ENCODE measurements at places on chromosomes 11 and 22. TPM values are rescaled to one million over a fixed set of nuclear protein-coding genes. Genes with fewer than 3 reads are reported as not detected.

DNA sequence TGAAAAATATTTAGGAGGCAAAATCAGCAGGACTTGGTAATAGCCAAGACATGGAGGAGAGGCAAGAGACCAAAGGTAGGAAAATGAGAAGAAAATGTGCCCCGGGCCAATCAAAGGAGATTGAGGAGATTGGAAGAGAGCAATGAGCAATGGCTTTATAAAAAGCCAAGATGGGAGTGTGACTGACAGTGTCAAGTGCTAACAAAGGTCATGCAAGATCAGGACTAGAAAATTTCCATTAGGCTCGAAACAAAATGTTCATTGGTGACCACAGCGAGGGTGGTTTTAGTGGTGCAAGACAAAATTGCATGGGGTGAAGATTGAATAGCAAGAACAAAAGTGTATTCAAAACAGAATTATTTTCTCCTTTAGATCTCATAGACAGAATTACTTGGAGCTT, 45.2 kb upstream of the TBCEL start:
- H3K4me3 ChIP-seq, result no peak overlapping the region
- DNase-seq, result no peak
- H3K36me3 ChIP-seq, result no peaks in the 10 kb centered on the region
- no peaks in the 10 kb centered on the region for H3K4me1 ChIP-seq

GRCh38 chr11:80432057-80432456, 991.2 kb upstream of the TENM4 start:
- no peaks in the 10 kb centered on the region for H3K27me3 ChIP-seq
- no peak overlapping the region for H3K4me3 ChIP-seq
- no peaks in the 10 kb centered on the region for H3K4me1 ChIP-seq
- no peaks in the 10 kb centered on the region for H3K36me3 ChIP-seq
- no peak for DNase-seq

DNA sequence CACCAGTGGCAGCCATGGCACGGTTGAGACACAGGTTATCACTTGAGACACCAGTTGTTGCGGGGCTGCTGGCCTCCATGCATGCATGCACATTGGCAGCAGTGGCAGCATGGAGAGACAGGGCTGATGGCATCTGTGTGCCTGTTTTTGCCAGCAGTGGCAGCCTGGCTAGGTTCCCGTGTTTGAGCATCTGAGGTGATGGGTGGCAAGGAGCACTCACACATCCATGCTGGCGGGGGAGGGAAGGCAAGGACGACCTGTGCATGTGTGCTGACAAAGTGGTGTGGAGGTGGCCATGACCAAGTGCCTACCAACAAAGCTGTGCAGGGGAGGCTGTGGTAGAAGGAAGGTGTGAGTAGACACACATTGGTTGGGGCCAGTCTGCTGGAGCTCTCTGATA, 133.5 kb downstream of the CNTN5 start:
- DNase-seq, result no peak
- no peaks in the 10 kb centered on the region for H3K36me3 ChIP-seq
- no peaks in the 10 kb centered on the region for H3K4me1 ChIP-seq
- H3K4me3 ChIP-seq, result no peak overlapping the region
- no peaks in the 10 kb centered on the region for H3K27me3 ChIP-seq

DNA sequence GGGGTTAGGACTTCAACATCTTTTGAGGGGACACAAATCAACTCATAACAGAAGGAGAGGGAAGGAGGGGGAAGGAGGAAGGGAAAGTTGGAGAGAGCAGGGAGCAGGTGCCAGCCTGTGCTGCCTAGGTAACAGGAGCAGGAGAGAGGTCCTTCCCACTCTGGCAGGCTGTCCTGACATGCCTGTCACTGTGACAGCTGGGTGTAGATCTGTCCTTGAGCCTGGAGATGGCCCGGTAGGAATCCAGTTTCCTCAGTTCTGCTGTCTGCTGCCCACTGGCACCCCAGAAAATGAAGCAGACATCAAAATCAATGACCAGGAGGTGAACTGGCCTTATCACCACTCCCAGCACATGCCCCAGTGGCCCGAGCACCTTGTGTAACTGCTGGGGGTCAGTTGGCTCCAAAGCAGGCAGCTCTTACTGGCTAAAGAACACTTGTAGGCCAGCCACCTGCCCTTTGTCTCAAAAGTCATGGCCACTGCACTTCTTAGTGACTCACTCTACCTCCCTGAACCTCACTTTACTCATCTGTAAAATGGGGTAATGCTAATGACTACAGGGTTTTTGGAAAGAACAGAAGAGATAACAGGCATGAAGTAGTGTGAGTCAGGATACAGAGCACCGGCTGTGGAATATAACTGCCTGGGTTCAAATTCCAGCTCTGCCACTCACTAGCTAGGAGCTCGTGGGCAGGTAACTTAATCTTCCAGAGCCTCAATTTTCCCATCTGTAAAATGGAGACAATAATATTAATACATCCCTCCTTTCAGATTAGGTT, 8.0 kb upstream of the TSPAN18 start:
- peaks cover 30% of the 10 kb centered on the region for H3K27me3 ChIP-seq
- no peaks in the 10 kb centered on the region for H3K36me3 ChIP-seq
- H3K4me3 ChIP-seq, result no peak overlapping the region
- no peak for DNase-seq
- no peaks in the 10 kb centered on the region for H3K4me1 ChIP-seq

The ZP1 gene
- not detected for total RNA-seq

- no peaks in the 10 kb centered on the region for H3K27me3 ChIP-seq
- H3K36me3 ChIP-seq, result peaks cover 2% of the 10 kb centered on the region
- DNase-seq, result no peak
Observed at GRCh38 chr22:44686873-44687600, 15.0 kb upstream of the PRR5 start.

The LARGE1 gene
- 0.47 TPM for total RNA-seq

GRCh38 chr11:121032546-121032945, 8.6 kb downstream of the TBCEL start:
- no peak overlapping the region for H3K27ac ChIP-seq
- DNase-seq, result no peak
- peaks cover 1% of the 10 kb centered on the region for H3K36me3 ChIP-seq
- peaks cover 30% of the 10 kb centered on the region for H3K4me1 ChIP-seq

GRCh38 chr22:25900880-25901279, 158.9 kb downstream of the MYO18B start:
- no peaks in the 10 kb centered on the region for H3K4me1 ChIP-seq
- no peaks in the 10 kb centered on the region for H3K27me3 ChIP-seq
- no peak overlapping the region for H3K4me3 ChIP-seq
- no peaks in the 10 kb centered on the region for H3K36me3 ChIP-seq

GRCh38 chr11:32213223-32213622, 122.3 kb downstream of the RCN1 start:
- H3K36me3 ChIP-seq, result no peaks in the 10 kb centered on the region
- no peaks in the 10 kb centered on the region for H3K4me1 ChIP-seq
- no peak overlapping the region for H3K4me3 ChIP-seq
- no peak overlapping the region for H3K27ac ChIP-seq

DNA sequence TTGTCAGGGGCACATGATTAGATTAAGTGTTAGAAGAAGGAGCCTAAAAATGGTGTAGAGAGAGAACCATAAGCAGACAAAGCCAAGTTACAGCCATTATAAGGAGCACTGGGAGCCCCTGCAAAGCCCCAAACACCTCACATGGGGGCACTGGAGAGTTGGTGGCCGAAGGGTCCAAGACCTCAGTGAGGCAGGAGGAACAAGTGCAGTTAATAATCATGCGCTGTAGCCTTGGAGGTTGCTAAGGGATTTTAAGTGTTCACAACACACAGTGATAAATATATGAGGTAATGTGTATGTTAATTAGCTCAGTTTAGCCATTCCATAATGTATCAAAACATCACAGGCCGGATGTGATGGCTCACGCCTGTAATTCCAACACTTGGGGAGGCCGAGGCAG, 54.4 kb upstream of the JAM3 start:
- H3K4me3 ChIP-seq, result no peak overlapping the region
- DNase-seq, result no peak
- H3K36me3 ChIP-seq, result no peaks in the 10 kb centered on the region
- peaks cover 56% of the 10 kb centered on the region for H3K27me3 ChIP-seq

All from activated CD4-positive, alpha-beta T cell treated with anti-CD3 and anti-CD28 coated beads, Interleukin-2, amount 10 ng/mL, durations not matched to agents 24 days and 14 days (primary cell).